Activated CD4-positive, alpha-beta memory T cell treated with anti-CD3 and anti-CD28 coated beads, Interleukin-2, amount 10 ng/mL, durations not matched to agents 7 days and 5 days (primary cell): ENCODE measurements at places on chromosomes 2 and 18. TPM values are rescaled to one million over a fixed set of nuclear protein-coding genes. Genes with fewer than 3 reads are reported as not detected.

DNA sequence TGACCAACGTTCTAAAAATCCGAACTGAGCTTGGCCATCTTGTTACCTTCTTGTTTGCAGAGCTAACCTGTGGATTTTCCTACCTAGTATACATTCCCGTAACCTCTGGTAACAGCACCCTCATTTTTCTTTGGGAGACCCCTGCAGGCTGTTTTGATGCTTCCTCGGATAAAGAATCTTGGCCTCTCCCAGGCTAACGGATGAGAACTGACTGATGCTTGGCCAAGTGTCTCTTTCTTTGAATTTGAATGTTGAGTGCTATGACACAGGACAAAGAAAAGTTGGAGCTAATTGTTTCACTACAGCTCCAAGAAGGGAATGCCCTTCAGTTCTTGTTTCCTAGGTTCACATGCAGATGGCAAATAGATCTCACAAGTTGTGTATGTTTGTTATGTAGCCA lies 19.3 kb upstream of the CAVIN2 start:
- no peak for DNase-seq

- no peak for DNase-seq
These were observed 239.3 kb downstream of the FBXO15 start for GRCh38 chr18:73908323-73908722.

DNA sequence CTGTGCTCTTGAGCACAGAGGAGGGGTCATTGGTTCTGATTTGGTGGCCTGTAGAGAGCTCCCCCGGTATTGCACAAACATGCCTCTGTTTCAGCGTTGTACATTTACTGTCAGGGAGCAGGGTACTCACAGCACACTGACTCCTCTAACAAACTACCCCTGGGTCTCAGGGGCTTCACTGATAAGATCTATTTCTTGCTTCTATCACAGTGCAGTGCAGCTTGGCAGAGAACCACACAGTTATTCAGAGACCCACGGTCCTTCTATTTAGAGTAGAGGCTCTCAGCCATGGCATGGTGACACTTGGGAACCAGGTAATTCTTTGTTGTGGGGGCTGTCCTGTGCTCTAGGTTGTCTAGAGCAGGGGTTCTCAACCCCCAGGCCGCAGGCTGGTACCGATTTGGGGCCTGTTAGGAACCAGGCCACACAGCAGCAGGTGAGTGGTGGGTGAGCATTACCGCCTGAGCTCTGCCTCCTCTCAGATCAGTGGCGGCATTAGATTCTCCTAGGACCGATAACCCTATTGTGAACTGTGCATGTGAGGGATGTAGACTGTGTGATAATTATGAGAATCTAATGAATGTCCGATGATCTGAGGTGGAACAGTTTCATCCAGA lies 133.4 kb upstream of the MYCN start:
- no peak for DNase-seq

THUMPD2 gene
- total RNA-seq: 12.9 TPM

HAUS1 gene
- total RNA-seq: 63.2 TPM

GRCh38 chr2:109124982-109125592 lies 3.9 kb upstream of the SH3RF3 start:
- no peak for DNase-seq

DNA sequence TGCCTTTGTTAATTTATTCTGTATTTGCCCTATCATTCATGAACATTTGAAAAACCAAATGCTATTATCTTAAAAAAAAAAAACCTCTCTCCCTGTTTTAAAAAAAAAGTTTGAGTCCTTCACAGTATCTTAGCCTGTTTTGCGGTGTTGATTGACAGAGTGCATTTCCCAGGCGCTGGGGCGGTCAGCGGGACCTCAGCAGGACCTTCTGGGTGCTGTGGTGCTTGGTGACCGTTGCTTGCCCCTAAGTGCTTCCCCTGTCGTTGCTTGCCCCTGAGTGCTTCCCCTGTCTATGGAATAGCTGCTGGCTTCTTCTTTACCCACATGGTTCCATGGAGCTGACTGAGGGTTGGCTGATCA lies 12.1 kb downstream of the ATP6V1C2 start:
- DNase-seq: no peak

DLGAP1 gene
- total RNA-seq: 0.53 TPM

DNA sequence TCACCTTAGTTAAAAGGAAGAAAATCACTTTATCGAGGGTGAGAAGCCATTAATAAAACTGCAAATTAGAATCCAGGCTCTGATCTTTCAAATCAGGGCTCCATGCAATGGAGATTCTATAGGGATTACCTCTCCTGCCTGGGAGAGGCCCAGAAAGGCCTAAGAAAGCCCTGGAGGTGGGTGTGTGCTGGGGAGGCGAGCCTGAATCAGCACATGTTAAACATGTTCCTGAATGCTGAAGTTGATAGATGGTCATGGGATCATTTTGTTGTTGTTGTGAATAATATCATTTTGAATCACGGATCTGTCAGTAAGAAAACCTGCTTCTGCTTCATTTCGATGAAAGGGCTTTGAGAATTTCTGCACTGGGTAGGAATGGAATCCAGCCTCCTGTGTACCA lies 254.3 kb downstream of the ACKR3 start:
- DNase-seq: no peak

- DNase-seq: no peak
These were observed 26.2 kb upstream of the PNPT1 start for GRCh38 chr2:55719852-55720251.

GRCh38 chr18:49898421-49898820 lies 85.1 kb upstream of the ACAA2 start:
- DNase-seq: peak; percentile 84

TACR1 gene
- not detected for total RNA-seq

CHN1 gene
- 1.5 TPM for total RNA-seq

KIAA2012 gene
- total RNA-seq: not detected

NOL4 gene
- total RNA-seq: not detected

GRCh38 chr2:221431477-221431876 lies 140.6 kb downstream of the EPHA4 start:
- DNase-seq: no peak

- DNase-seq: peak; percentile 26
These were observed 84.6 kb downstream of the RAB31 start for GRCh38 chr18:9792565-9793245.

SRD5A2 gene
- not detected for total RNA-seq

DNA sequence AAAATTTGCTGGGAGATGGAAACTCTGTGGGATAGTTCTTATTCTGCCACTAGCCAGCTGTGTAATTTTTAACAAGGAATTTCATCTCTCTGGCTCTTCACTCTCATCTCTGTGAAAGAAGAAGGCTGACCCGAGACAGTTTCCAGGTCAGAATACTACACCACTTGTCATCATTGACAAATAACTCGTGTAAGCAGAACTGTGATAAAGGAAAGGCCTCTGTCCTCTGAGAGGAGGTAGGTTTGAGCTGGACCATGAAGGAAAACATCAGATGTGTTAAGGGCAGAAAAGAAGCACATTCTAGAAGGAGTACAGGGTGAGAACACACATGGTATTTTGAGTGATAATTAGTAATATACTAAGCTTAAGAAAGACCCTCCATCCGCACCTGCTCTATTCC lies 211.4 kb upstream of the DDX18 start:
- DNase-seq: no peak

GRCh38 chr2:189233527-189233926 lies 54.0 kb upstream of the COL5A2 start:
- DNase-seq: no peak

EEF1B2 gene
- 489 TPM for total RNA-seq

GRCh38 chr18:73594749-73595148 lies 552.9 kb downstream of the FBXO15 start:
- DNase-seq: no peak

- no peak for DNase-seq
These were observed 205.1 kb downstream of the CTIF start for GRCh38 chr18:48743886-48744285.

GRCh38 chr2:60603533-60604190 lies 50.2 kb upstream of the BCL11A start:
- no peak for DNase-seq

SCYGR2 gene
- not detected for total RNA-seq

- DNase-seq: no peak
These were observed 8.3 kb downstream of the GPR17 start for GRCh38 chr2:127654084-127654837.

CFAP53 gene
- total RNA-seq: 0.50 TPM

DNA sequence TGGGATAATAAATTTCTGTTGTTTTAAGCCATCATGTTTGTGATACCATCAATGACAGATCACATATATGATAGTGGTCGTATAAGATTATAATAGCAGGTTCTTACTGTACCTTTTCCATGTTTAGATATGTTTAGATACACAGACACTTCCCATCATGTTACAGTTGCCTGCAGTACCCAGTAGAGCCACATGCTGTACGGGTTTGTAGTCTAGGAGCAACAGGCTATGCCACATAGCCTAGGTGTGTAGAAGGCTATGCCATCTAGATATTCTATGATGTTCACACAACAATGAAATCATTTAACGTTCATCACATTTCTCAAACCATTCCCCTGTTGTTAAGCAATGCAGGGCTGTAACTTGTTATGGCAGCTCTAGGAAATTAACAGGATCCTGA lies 132.9 kb upstream of the SH3BP4 start:
- no peak for DNase-seq

DNA sequence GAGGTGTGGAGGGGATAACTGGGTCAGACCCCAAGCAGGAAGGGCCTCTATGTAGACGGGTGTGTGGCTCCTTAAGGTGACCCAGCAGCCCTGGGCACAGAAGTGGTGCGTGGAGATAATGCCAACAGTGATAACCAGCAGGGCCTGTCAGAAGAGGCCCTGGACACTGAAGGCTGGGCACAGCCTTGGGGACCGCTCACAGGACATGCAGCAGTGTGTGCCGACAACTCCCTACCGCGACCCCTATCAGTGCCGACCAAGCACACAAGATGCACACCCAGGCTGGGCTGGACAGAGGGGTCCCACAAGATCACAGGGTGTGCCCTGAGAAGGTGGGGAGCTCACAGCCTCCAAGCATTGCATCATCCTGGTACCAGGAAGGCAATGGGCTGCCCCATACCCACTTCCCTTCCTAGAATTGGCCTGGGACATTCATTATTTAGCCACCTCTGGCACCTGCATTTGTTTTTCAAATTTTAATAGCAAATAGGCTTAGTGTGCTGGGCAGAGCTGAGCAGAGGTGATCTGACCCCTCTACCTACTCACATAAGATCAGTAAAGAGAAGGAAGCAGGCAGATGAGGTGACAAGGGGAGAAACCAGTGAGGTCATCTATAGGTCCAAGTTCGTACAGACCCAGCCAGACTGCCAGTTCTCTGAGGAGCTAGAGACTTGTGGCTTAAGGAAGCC lies 55.2 kb downstream of the BCL11A start:
- DNase-seq: no peak

DNA sequence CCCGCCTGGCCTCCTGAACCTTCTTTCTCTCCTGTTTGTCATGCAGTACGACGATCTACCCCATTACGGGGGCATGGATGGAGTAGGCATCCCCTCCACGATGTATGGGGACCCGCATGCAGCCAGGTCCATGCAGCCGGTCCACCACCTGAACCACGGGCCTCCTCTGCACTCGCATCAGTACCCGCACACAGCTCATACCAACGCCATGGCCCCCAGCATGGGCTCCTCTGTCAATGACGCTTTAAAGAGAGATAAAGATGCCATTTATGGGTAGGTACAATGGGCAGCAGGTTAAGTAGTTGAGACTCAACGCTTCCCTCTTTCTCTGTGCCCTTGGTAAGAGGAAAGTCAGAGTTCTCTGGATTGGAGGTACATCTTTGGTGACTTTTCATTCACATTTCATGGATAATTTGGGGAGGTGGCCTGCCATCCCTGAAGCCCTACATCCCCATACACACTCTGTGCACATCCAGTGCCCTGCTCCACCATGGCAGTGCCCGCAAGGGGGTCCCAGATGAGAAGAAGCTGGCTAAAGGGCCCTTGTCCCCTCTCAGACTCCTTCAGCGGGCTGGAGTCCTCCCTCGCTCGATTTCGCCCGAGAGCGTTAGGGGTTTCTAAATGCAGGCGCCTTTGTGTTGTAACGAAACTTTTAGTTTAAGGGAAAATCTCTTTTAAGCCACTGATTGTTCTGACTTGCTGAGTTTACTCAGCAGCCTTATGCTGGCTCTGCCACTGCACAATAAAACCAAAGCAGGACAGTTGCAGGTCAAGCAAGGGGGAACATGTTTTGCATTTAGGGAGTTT lies 3.0 kb downstream of the MEIS1 start:
- DNase-seq: no peak

DNA sequence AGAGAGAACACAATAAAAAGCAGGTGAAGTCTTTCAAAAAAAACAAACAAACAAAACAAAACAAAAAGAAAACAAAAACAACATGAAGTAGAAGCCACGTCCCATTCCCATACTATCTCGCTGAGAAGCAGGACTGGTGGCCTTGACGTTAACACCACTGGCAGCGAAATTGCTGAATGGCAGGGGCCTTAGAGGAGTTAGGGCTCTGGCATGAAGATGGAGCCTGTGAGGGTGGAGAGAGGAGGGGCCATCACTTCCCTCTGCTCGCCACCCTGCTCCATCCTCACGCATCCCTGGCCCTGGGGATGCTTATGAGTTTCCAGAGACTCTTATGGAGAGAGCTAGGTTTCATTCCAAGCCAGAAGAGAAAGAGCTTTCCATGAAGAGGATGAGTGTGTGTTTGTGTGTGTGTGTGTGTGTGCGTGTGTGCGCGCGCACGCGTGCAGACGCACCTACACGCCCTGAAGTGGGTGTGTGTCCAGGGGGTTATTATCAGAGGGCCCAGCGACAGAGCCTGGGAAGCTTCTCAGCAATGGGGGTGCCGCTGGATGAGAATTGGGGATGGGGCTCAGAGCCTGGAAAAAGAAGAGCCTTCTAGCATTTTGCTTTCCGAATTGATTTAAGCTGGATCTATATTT lies 20.4 kb upstream of the IMPA2 start:
- no peak for DNase-seq

ACMSD gene
- not detected for total RNA-seq

ERMN gene
- total RNA-seq: 3.1 TPM

- no peak for DNase-seq
These were observed 22.4 kb downstream of the USP40 start for GRCh38 chr2:233544200-233544610.

DNA sequence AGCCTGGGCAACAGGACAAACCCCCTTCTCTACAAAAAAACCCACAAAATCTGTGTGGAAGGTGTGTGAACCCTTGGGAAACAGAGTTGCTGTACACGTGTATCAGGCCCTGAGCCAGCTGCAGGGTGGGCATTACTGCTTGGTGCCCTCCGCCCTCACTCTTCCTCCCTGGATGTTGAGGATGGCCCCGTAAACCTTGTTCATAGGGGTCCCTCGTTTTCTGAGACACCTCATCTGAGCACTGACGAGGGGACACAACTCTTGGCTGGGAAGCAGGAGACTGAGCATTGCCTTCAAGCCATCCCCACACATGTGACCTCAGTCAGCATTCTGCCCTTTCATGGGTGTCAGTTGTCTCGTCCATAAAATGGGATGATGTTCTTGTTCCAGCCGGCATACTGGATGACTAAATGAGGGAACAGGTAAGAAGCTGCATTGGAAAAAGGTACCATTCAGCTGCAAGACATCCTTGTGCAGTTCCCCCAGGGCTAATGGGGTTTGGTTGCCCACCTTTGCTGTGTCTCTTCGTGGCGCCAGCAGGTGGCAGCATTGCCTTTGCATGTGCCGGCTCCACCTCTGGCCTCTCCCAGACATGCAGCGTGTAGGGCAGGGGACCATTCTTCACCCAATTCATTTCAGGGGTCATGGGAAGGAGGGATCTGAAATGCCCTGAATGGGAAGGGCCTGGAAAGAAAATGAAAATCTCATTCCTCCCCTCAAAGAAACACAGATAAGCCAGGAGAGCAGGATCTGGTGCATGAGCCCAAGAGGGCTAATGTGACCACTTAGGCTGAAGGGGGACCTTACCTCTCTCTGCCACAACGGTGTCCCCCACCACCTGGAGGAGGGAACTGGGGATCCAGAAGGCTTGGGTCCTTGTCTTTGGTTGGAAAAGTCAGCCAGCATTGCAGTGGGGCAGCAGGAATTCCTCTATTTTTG lies 36.4 kb upstream of the HAAO start:
- peak; percentile 70 for DNase-seq
